ENCODE measurements at places on chromosomes 4 and X.
A peak's percentile ranks its signal among the peaks of the same experiment; 100 is the strongest.

GRCh38 chr4:101309925-101310324, 37.4 kb downstream of the PPP3CA start:
- no peak for DNase-seq

DNA sequence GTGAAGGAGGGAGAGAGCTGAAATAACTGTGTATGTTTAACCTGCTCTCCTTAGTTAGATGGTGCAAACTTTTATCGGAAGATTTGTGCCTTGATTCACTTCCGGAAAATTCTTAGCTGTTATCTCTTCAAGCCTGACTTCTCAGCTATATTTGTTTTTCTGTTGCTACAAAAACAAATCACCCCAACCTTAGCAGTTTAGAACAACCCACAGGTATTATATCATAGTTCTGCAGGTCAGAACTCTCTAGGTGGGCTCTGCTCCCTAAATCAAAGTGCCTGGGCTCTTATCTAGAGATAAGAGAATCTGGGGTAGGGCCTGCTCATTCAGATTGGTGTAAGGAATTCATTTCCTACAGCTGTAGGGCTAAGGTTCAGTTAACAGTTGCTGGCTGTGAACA, 15.1 kb upstream of the CEP135 start:
- no peak for DNase-seq

DNA sequence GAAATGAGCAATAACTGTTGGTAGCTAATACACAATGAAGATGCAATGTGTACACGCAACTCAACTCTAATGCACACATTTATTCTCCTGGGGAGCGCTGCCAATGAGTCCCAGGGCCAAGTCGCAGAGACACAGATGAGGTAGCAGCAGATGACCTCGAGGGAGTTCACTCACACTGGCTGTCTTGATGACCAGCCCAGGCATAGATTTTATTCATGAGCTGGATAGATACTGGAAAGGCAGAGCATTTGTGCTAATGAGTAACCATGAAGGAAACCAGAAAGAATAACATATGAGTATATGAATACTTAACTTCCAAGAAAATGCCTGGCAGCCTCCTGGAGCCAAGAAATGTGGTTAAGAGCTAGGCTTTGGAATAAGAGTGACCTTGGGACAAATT, 42.3 kb downstream of the RASL11B start:
- DNase-seq = no peak

- no peak for DNase-seq
Measured at GRCh38 chr4:126991965-126992364, 640.8 kb upstream of the INTU start.

DNA sequence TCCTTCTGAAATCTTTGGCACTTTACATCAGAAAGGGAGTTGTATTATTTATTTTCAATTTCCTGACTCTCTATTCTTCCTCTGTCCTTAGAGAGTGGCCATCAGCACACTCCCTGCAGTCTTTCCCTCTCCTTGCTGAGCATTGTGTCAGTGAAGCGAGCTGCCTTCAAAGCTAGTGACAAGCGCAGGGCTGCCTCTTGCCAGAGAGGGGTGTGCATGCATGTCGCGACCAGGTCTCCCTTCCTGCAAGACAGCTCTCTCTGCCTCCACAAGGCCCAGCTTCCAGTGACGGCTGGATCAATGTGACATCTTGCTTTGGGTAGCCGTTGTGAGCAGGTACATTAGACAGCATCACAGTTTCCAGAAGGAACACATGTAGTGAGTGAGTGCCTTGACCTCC, 810.9 kb upstream of the TENM3 start:
- DNase-seq = no peak

DNA sequence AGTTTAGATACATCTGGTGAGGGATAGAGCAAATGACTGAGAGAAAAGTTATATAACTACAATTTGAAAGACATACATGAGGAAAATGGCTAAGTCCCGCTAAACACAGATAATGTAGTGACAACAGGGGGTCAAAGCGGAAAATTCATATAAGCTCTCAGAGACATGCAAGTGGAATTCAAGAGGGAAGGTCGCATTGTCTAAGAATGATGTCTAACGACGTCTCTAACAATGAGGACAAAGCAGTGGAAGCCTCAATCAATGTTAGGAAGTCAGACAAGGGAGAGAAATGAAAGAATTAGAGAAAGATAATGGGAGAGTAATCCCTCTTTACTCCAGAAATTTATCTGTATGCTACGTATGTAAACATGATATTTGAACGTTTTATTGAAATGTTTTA, 113.4 kb downstream of the ANTXR2 start:
- DNase-seq = peak; percentile 56

GRCh38 chrX:154596290-154596929, 11.5 kb downstream of the CTAG1A start:
- no peak for DNase-seq

- DNase-seq = no peak
Measured at GRCh38 chr4:25815586-25815985, 47.2 kb downstream of the SEL1L3 start.

DNA sequence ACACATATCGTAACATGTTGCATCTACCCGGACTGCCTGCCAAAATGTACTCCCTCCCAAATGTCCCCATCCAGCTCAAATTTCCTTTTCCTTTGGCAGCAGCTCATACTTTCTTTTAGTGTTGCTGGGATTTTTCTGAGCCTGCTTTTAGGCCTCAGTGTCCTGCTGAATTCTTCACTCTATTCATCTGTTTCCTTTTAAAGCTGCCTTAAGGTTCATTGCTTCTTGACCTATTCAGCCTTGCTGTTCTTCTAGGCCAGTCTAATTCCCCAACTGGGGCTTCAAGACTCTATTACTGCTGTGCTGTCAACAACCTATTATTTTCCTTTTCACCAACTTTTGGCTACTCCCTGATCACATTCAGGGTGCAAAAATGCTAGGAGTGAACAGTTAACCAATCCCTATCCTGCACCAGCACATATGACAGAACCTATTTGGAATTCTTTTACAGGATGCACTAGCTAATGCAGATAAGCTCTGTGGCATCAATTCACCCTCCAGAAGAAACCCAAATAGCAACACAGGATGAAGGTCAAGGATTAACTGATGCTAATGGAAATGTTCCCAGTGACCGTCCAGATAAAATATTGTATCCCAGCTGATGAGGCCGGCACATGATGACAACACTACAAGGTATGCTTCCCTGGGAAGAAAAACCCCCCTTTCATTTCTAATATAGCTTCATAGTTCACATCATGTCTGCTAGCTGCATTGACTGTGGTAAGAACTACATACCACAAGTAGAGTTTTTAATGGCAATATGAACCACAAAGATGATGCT, 114.7 kb upstream of the TTC29 start:
- DNase-seq = no peak

DNA sequence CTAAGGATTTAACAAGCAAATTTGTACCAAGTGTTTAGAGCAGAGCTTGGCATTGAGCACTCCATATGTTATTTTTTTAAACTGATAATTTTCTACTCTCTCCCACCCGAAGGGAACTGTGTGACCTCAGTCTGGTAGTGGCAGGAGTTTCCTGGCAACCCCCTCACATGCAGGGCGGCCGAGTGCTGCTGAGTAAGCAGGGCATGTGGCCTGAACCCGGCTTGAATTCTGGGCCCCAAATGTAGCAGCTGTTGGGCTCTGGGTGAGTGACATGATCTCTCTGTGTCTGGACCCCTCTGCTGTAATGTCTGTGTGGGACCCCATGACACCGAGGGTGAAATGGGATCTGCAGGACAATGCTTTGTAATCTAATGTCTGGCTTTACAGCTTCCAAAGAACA, 13.6 kb upstream of the C4orf50 start:
- no peak for DNase-seq

- DNase-seq = no peak
Measured at GRCh38 chr4:23889391-23889790, 456 bp downstream of the PPARGC1A start.

GRCh38 chr4:153765894-153766293, 6.1 kb upstream of the RNF175 start:
- no peak for DNase-seq

DNA sequence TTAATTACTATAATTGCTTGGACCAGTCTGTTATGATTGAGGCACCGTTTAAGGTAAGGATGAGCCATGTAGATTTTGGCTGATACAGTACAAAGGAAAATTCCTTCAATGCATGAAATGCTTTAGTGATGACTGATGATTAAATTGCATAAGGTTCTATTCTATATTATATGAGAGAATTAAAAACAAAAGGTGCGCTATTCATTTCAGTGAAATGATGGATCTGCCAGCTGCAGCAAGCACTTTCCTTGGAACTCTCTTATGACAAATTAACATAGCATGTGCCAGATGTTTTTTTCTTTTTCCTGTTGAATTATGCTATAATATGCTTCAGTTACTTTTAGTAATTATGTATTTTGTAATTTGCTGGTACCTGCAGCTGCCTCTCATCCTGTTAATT, 98.5 kb downstream of the JADE1 start:
- no peak for DNase-seq

DNA sequence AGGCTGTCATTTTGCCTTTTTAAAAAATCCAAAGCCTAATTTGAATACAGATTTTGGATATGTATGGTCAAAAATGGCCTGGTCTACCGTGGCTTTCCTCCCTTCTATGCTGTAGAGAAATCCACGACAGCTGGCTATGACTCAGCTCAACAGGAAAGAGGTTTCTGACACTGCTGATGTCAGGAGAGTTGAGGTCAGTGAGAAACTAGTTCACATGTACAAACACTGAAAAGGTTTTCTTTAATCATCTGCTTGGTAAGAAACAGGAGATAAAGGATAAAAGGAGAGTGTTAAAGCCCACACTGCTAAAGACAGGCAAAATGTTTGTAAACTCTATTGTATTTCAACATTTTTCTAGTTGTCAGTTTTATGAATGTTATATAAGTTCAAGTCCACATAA, 113.9 kb downstream of the NYX start:
- no peak for DNase-seq

DNA sequence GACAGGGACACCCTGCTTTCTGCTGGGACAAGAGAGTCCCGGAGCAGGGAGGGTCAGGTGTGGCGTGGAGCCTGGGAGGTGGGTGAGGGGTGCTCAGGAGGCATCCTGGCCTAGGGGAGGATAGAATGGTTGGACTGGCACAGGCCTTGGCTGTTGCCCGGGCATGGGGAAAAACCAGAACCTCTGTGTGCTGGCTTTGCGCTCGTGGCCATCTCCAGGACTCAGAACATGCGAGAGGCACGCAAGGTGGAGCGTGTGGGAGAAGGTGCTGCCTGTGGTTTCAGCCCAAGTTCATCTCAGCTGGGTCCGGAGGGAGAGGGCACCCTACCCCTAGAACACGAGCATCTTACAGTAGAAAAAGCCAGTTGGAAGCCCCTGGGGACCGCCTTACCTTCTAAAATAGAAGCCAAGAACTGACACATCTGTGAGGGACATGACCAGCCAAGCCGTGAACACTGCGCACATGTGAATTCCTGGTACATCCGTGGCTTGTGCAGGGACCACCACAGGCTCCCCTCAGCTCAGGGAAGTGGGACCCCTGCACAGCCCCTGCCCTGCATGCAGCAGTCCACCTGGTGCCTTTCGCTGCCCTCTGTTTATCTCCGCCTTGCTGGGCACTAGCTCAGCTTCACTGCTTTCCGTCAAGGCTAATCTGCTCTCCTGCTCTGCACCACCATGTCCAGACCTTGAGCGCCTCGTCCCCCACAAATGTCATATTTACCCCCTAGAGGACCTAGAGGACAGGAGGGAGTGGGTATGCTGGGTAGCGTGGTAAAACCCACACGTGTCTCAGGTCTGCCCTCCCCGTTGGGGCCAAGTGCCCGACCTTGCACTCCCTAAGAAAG, 13.5 kb downstream of the MSANTD1 start:
- no peak for DNase-seq

GRCh38 chr4:77599378-77599777, 6.2 kb upstream of the CXCL13 start:
- DNase-seq = no peak

- no peak for DNase-seq
Measured at GRCh38 chrX:22629105-22629725, 356.5 kb downstream of the CBLL2 start.

DNA sequence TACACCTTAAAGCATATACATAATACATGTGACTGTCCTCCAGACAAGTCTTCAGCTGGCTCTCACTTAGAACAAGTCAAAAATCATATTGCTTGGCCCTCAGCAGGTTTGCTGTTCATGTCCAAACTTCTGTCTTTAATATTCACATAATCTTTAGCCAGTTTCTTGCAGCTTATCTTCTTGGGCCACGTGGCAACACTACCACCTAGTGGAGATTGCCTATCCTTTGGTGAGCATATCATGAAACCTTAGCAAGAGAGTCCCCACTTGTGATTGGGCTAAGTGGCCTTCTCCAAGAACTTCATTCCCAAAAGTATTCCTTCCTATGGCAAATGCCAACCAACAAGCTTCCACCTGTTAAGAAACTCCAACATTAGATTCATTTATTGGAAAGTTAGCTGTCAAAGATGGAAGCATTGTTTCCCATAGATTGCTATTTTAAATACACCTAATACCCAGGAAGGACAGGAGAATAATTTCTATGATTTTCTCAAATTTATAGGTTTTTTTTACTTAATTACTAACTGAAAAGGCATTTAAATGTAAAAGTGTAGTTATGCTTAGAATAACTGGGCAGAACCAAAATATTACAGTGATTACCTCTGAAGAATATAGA, 231.9 kb upstream of the INTU start:
- no peak for DNase-seq

DNA sequence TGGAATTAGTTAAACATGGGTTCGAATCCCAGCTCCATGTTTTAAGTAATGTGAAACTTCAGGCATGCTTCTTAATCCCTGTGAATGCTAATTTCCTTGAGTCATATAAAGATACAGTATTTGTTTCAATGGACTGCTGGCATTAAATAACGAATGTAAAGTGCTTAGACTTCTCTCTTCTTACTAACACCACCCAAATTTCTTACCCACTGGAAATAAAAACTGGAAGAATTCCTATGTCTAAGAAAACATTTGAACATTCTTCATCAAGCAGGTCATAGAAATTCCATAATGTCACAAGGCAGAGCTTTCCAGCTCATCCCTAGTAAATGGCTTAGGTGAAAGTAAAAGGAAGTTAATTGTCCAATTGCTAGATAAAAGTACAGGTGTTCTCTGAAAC, 172.5 kb downstream of the ANK2 start:
- no peak for DNase-seq

- DNase-seq = no peak
Measured at GRCh38 chrX:362351-362750, 24.4 kb downstream of the PPP2R3B start.

- no peak for DNase-seq
Measured at GRCh38 chr4:63777601-63778000, 631.6 kb downstream of the TECRL start.

DNA sequence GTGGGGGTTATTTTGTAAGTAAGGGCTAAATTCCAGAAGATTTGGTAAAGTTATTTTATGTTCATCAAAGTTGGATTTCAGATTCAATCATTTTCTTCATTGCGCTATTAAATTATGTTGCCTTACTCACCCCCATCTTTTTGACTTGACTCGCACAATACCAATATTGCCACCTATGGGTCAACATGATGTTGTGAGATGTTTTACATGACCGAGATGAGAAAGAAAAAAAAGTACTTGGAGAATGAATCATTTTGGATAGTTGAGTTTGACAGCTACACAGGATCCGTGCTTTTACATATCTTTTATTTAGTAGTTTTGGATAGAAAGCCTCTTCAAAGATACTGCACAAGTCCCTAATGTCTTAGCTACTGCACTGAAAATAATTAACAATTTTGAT, 224.2 kb upstream of the EMCN start:
- DNase-seq = no peak
